ENCODE measurements at places on chromosomes 13 and 19.

GRCh38 chr13:79501538-79502232, 20.7 kb downstream of the NDFIP2 start:
- peak; percentile 30 for DNase-seq

- peak; percentile 98 for DNase-seq
Measured at GRCh38 chr13:30743319-30744055, 8.1 kb downstream of the ALOX5AP start.

DNA sequence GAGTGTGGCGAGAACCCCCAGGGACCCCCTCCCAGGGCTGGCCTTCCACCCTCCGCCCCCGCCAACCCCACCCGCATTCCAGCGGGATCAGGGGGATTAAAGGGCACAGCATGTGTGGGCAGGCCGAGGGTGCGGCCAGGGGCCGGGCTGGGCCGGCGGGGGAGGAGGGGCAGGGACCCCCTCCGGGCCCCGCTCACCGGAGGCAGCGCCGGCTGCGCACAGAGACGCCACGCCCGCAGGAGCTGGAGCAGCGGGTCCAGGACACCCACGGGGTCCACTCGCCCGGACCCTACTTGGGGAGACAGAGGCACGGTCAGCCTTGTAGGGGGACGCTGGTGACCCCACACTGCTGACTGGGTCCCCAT, 2.4 kb downstream of the ADAMTSL5 start:
- no peak for DNase-seq

DNA sequence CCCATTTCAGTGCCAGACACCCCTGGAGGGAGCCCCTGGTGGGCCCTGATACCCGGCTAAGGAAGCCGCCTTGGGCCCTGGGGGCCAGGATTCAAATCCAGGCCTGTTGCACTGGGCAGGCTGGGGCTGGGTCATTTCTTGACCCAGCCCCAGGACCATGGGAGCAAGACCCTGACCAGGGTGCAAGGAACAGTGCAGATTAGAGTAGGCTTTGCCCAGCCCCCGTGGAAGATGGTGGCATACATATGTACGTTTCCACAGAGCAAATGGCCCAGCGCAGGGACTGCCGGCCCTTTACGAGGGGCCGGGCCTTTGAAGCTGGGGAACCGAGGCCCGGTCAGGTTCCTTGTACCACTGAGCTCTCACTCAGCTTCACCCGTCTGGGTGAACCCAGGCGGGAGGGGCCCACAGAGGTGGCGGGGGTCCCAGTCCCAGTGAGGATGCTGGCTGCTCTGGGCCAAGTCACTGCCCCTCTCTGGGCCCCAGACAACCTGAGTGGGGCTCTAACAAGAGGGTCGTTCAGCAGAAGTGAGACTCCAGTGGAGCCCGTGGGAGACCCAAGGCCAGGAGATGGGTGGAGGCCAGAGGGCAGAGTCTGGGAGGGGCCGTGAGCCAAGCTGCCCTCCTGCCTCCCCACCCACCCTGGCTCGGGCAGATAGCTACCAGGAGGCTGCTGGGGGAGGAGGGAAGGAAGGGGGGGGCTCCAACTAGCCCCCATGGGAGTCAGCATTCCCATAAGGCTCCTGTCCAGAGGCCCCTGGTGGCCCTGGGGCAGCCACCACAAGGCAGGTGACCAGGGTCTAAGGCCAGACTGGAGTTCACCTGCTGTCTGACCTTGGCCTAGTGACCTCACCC, 2.7 kb downstream of the MKNK2 start:
- DNase-seq = no peak

GRCh38 chr13:30121666-30122065, 185.7 kb downstream of the KATNAL1 start:
- no peak for DNase-seq

- DNase-seq = no peak
Measured at GRCh38 chr13:107608736-107609135, 606.6 kb downstream of the LIG4 start.

GRCh38 chr13:99913167-99913566, 58.4 kb downstream of the ZIC5 start:
- no peak for DNase-seq

DNA sequence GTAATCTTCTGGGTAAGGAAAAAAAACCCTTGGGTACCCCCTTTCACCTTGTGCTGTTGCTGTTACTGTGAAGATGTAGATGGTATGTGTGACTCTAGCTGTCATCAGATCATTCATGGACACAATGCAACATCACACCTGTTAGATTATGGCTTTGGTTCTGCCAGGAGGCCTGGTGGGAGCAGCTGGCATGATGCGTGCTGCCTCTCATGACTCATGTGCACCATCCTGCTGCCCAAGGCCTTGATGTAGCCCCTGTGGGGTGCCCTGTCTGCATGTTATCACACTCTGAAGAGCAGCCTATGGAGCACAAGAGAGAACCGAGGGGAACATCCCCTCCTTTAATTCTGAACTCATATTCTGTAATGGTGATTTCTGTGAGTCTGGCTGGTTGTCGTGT, 57.7 kb upstream of the TEX29 start:
- DNase-seq = no peak

DNA sequence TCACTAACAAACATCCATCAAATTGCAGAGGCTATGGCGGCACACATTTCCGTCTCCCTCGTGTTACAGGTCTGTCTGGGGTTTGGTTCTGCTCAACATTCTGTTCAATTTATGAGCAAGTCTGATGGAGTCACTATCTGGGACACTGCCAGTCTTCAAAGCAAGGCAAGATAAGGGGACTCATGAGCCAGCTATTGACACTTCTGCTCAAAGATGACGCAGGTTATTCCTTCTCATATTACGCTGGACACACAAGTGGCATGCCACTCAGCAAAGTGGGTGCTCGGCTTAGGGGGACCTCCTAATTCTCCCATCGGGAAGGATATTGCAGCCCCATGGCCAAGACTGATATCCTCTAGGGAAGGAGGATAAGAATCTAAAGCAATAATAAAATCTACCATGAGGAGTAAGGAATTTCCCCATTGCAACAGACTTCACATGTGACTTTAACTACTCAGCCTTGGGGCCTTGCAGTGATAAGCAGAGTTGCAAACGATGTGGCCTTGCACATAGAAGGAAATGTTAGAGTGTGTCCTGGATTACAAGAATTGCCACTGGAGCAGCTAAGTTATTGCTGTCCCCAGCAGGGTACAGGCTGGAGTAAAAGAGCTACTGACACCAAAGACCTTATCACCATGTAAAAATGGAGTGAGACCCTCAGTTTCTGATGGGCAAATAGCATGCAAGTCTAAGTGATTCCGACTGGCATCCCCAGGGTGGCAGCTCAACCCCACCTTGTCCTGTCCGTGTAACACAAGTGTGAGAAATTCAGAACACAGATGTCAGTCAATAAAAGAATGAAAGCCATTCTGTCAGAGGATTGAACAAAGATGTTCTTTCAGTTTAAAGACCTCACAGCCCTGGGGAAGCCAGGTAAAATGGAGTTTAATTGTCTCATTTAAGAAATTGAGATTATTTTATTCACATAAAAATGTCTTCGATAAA, 306.1 kb downstream of the IRS2 start:
- peak; percentile 17 for DNase-seq

GRCh38 chr13:73174521-73175010, 115.8 kb downstream of the KLF5 start:
- DNase-seq = no peak

DNA sequence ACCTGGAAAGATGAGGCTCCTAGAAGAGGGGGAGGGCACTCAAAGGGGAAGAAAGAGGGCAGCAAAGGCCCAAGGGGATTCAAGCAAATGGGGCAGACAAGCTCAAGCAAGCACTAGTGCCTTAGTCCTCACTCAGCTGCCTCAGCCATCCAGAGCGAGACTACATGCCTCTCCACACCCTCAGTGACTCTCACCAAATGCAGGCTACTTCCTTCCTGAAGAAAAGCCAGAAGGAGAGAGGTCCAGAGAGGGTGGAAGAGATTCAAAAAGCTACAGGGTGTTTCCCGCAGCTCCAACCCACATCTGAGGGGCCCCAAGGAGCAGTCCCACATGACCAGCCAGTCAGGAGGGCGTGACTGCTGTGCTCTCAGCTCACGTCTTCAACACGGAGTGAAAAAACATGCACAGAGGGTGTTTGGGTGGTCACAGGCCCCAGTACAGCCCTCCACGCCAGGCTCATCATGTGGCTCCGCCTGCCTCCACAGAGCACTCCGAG, 40.5 kb downstream of the MIPEP start:
- DNase-seq = no peak

DNA sequence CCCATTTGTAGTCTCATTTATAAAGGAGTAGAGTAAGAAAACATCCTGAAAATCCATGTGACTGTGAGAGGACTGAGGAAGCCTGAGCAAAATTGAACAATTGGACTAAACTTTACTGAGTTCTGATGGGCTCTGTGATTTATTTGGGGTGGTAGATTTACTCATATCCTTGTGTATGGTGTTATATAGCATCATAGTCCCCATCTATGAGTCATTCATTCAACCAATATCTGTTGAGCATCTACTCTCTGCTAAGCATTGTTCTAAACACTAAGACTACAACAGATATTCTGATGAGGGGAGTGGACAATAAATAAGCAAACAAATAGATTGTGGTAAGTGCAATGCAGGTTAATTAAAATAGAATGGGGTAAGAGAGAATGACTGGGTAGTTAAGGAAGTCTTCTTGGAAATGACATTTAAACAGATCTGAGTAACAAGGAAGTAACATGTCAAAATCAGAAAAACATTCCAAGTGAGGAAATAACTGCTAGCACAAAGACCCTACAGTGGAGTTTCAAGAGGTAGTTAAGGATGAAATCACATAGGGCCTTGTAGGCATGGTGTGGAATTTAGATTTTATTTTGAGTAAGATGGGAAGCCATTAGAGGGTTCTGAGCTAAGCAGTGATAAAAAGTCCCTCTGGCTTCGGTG, 36.3 kb upstream of the MLNR start:
- no peak for DNase-seq

DNA sequence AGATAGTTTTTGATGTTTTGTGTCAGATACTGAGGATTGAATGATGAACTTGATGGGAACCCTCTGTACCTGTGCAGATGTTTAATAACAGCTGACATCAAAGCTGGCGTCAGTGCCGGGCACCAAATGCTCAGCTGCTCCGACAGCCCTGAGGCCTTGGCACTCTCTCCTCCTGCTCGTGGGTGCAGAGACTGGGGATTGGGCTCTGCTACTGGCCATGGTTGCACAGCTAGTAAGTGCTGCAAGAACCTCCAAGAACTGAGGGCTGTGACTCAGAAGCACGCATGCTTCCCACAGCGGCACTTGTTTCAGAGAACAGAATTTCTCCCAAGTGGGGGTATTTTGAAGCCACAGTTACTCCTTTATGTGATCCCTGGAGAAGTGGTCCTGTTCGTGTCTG, 5.9 kb downstream of the LAMP1 start:
- DNase-seq = no peak

GRCh38 chr13:53124623-53125022, 96.0 kb downstream of the OLFM4 start:
- no peak for DNase-seq

- DNase-seq = no peak
Measured at GRCh38 chr19:52703917-52704316, 30.9 kb downstream of the ZNF611 start.

DNA sequence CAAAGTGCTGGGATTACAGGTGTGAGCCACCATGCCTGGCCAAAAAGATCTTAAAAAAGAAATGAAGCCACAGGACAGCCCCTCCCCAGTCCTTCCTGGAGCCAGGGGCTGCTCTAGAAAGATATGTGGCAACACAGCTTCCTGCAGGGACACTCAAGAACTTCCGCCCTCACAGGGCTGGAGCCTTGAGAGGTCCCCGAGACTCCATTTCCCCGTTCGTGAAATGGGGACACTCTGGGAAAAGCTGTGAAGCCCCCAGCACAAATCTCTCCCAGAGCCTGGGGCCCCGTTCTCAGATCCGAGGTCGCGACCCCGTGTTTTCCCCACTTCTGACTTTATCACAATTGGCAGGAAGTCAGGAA, 2.5 kb upstream of the GPX4 start:
- no peak for DNase-seq

DNA sequence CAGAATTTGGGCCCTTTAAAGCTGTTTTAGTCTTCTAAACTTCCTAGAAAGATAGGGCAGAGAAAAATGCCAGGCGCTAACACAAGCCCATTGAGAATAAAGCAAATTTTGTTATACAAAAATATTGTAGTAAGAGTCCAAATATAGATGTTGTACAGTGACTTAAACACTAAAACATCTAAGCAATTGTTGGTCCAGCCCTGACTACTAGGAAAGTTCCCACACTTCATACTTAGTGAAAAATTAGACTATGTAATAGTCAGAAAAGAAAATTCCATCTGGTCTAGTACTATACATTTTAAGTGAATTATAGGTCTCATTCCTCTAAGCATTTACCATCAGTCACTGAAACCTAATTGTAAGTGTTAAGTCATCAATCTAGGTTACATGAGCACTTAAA, 1518.3 kb upstream of the SLC10A2 start:
- peak; percentile 2 for DNase-seq

DNA sequence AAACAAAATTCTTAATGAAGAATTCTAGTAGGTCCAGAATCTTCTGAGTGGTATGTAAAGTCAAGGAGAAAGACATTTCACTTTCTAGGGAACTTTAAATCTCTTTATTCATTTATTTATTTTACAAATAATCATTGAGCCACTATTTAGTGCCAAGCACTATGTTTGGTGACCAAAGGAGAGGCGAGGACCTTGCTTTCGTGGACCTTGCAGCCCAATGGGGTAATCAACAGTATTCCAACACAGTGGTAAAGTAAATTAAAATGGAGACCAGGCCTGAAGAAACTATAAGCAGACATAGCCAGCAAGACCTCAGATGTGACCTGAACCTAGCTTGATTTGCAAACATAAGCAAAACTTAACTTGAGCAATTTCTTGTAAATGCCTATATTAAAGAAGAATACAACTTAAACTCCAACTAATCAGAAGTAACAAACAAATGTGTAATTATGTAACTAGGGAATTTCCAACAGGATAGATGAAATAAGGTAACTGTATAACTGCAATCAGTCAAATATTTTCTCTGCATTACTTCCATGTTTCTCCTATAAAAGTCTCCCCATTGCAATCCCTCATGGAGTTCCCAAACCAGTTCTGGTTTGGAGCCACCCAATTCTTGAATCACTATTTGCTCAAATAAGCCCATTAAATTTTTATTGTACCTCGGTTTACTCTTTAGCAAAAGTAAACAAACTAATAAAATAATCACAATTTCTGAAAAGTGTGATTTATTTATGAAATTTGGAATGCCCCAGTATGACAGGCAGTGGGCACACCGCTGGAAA, 67.6 kb downstream of the MBNL2 start:
- DNase-seq = no peak

DNA sequence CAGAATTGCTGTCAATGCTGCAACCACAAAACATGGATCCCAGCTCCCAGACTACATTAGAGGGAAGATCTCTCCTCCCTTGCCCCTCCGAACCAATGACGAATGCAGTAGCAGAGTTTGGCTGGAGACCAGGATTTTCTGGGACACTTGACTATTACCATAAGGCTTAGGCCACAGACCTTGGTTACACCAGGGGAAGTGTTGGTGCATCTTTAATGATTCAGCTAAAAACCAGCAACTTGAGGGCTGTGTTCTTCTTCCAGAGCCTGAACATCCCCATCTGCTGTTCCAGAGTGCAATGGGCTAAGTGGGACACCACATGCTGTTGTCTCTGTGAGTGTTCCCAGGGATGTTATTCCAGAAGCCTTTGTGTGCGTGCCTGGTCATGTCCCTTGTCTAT, 528.2 kb downstream of the LMO7 start:
- peak; percentile 2 for DNase-seq

Measured in EL (cell line).